Activated CD4-positive, CD25-positive, alpha-beta regulatory T cell treated with anti-CD3 and anti-CD28 coated beads, Interleukin-2, amount 50 U/mL, for 72 hours (primary cell): ENCODE measurements at places on chromosomes 11 and 22.

DNA sequence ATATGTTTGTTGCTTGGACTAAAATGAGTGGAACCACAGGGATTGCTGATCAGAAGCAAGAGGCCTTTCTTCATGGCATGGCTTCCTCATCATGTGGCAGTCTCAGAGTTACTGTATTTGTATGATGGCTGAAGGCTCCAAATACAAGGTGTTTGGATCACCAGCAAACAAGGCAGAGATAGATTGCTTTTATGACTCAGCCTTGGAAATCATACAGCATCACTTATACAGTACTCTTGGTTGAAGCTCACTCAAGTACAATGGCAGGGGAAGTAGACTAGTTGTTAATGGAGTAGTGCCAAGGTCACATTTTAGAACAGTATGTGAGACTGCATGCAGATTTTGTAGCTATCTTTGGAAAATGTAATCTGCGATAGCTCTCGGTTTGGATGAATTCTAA, 16.6 kb downstream of the CAPRIN1 start:
- DNase-seq = no peak

DNA sequence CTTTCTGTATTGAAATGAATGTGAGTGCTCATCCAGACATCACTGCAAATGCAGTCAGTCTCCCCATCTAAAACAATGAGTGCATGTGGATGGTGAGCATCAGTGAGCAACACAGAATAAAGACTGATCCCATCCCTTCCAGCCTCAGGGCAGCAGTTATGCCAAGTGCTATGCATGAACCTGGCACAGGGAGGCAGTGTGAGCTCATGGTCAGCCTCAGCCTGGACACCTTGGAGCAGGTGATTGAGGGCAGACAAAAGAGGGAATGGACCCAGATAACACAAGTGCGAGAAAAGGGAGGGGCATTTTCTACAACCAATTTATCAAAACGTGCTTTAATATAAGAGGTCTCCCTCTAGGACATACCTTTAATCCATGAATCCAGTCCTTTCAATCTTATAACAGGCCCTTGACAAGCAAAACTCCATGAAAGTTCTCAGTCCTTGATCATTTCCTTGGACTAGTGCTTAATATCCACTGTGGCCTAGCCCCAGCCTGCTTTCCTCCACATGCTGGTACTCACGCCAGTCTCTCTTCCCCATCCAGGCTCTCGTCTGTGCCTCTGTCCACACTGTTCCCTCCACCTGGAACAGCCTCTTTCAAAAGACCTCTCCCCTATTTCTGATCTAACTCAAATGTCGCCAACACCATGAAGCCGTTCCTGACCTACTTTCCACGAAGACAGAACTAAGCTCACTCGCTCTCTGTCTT, 50.5 kb upstream of the LRRC55 start:
- DNase-seq = no peak

- no peak for DNase-seq
Measured at GRCh38 chr11:64998690-64999431, 2.1 kb upstream of the BATF2 start.

DNA sequence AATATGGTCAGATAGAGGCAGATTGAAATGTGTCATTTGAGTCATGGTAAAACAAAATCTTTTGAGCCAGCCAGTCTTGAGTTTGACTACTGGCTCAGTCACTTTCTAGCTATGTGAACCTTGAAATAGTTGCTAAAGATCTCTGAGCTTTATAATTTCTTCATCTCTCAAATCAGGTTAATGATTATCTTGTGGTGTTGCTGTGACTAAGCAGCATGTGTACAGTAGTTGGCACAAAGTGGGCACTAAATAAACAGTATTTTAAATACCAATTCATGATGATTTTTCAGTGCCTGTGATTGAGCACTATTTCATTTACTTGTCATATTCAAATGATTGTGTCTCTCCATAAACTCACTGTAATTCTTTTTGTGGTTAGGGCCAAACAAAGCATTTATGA, 70.8 kb downstream of the RAB38 start:
- no peak for DNase-seq

GRCh38 chr11:75100314-75100713, 3.6 kb upstream of the OR2AT4 start:
- no peak for DNase-seq

GRCh38 chr22:48836673-48837340, 990.9 kb downstream of the BRD1 start:
- DNase-seq = no peak

GRCh38 chr22:48960576-48960975, 867.1 kb downstream of the BRD1 start:
- DNase-seq = no peak

GRCh38 chr22:30763815-30764673, 69.4 kb downstream of the OSBP2 start:
- no peak for DNase-seq

- no peak for DNase-seq
Measured at GRCh38 chr22:42972649-42973535, 42.1 kb downstream of the PACSIN2 start.

DNA sequence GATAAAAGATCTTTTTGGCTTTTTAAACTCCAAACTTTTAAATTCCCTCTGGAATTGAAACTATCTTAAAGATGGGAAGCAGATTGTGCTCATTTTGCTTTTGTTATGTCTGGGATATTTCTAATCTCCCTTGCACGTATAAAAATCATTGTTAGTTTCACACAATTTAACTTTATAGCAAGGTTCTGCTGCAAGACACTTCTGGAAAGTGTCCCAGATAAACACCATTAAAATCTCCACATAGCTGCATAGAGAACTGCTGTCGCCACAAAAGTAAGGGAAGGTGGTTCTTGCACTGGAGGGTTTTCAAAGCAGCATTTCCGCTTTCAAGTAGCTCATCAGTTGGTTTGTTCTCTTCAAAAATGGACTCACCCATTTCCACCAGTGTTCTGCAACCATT, 11.8 kb downstream of the PTS start:
- no peak for DNase-seq
